ENCODE measurements at places on chromosomes 7 and 10.

DNA sequence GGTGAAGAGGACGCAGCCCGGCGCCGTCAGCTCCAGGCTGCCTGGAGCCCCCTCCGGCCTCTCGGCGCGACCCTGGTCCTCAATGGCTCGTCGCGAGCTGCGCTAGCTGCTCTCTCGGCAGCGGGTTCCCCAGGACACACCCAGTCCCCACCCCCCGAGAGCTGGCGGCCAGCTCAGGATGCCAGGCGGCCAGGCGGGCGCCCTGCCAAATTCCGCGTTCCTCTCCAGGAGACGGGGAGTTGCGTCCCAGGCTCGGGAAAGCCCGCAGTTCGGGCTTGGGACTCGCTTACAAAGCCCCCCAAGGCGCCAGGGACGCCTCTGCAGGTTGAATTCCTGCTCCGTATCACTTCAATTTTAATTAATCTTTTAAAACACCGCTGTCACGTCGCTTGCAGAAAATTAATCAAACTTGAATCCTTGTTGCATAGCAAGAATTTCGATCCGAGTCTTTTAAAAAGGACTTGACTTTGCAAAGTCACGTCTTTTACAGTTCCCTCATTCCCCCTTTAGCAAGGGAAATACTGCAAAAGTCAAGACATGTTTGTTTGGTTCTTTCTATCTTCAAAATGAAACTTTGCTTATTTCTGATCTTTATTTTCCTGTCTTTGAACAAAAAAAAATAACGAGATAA is 28.2 kb downstream of the SKIDA1 start:
- DNase-seq: peak; percentile 73

GRCh38 chr10:12186323-12186722 is 9.4 kb downstream of the NUDT5 start:
- no peak for DNase-seq

GRCh38 chr10:118332948-118333710 is 9.0 kb downstream of the FAM204A start:
- DNase-seq: peak; percentile 56

GRCh38 chr7:803243-803635 is 29.0 kb upstream of the SUN1 start:
- peak; percentile 36 for DNase-seq

DNA sequence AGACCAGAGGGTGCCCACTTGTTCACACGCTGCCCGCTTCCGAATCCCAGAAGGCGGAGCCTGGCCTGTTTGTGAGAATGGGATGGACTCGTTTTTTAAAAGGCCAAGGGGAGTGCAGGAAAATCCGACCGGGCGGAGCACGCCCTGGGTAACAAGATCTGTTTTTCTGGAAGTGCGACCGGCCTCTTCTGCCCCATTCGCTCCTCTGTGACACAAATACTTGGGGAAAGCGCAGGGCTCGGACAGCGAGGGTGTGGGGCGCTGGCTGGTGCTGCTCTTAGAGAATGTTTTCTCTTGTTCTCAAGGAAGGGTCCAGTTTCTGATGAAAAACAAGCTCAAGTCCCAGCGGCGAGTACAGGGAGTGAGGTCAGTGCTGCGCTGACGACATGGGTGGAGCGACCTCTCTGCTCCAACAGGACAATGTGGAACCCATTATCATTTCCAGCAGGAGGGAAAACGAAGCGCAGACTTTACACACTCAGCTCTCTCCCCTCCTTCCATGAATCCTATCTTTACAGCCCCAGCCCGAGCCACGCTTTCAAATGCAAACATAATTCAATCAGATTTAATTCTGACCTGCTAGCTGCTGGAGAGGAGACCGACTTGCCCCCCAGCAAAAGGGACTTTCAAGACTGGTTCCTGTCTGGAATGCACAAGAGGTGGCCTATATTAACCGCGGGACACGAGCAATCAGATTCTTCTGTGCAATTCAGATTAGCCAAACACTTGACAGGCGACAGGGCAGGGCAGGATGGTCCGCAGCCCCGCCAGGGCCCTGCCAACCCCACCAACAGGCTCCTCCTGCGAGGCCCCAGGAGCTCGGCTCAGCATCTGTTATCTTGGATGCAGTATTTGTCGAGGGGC is 1.1 kb downstream of the RADIL start:
- DNase-seq: no peak

- no peak for DNase-seq
Measured at GRCh38 chr10:79323602-79324001, 23.7 kb upstream of the PPIF start.

- no peak for DNase-seq
Measured at GRCh38 chr7:92754919-92755581, 81.3 kb downstream of the CDK6 start.

DNA sequence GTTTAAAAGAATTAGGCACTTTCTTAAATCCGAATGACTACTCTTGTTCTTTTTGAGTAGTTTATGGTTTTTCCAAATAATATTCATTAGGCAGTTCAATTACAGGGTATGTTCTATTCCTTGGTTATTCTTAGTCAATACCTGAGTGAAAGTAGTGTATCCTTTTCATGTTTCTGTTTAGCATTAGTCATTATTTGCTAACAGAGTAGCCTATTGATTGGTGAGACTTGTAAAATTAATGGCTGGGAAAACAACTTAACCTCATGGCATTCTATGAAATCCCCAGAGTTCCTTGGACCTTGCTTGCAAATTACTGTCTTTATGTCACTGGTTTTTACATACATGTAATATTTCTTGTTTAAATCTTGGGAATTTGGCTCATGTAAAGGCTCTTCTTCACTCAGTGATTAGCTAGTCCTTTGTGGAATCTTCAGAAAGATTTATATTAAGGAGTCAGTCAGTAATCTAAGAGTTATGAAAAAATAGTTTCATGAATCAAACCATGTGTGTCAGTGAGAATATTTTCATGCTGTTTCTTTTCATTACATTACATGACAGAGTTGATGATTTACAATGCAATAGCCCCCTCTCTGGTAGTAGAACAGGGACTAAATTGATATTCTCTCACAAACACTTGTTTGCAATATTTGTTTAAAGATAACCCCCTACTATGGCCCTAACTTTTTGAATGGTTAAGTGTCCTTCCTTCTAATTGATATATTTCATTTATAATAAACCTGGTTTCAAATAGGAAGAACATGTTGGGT is 81.5 kb upstream of the LRRTM3 start:
- no peak for DNase-seq

- no peak for DNase-seq
Measured at GRCh38 chr7:132097550-132098134, 478.6 kb downstream of the PLXNA4 start.

DNA sequence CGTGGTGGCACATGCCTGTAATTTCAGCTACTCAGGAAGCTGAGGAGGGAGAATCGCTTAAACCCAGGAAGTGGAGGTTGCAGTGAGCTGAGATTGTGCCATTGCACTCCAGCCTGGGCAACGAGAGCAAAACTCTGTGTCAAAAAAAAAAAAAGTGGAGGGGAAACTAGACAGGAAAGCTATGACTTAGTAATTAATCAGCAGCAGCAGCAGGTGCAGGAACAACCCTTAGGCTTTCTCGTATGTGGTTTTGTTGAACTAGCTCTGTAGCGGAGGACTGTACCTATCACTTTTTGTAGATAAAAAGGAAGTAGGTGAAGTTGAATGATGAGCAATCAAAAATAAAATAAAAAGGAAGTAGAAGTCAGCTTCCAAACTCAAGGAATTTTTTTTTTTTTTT is 76.9 kb upstream of the KMT2C start:
- no peak for DNase-seq

GRCh38 chr10:70648427-70648826 is 23.9 kb upstream of the ADAMTS14 start:
- DNase-seq: no peak

GRCh38 chr10:43310872-43311271 is 44.0 kb upstream of the RASGEF1A start:
- no peak for DNase-seq

DNA sequence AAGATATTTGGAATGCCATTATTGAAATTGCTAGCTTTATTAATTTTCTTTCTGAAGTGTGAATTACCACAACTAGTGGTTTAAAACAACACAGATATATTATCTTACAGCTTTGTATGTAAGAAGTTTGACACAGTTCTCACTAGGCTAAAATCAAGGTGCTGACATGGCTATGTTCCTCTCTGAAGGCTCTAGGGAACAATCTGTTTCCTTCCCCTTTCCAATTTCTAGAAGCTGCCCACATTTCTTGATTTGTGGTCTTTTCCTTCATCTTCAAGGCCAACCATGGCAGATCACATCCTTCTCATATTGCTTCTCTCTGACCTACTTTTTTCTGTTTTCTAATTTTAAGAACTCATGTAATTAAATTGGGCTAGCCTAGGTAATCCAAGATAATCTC is 43.3 kb upstream of the SLC26A3 start:
- no peak for DNase-seq

- DNase-seq: no peak
Measured at GRCh38 chr10:8159341-8160165, 105.1 kb downstream of the GATA3 start.

DNA sequence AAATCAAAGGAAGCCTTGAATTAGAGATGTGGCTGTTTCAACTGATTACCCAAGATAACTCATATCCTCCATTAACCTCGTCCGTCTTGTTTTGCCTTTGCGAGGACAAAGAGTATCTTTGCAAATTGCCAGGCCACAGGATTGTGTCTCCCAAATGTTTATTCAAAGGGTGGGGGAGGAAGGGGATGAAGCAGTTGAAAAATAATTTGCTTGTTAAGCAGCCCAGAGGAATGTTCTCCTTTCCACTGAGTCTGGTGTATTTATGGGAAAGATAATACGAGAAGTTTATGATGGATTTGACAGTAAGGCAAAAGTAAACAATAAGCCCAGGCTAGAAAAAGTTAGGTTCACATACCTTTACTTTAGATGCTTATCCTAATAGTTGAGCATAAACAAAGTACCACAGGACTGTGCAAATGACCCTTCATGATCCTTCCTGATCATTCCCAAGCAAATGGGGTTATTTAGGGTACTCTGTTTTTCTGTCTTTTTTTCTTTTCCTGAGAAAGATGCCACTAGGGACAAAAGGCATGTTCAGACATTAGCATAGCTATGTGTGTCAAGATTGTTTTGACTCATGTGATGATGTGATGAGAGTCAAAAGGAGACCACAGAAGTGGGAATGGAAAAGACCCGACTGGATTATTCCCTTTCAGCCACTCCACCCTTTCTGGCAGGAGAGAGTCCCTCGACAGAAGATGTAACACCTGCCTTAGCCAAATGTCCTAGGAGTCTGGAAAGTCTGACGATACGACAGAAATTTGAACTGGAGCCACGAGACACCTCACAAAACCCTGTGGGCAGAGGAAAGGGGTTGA is 243.0 kb upstream of the GLI3 start:
- DNase-seq: no peak

DNA sequence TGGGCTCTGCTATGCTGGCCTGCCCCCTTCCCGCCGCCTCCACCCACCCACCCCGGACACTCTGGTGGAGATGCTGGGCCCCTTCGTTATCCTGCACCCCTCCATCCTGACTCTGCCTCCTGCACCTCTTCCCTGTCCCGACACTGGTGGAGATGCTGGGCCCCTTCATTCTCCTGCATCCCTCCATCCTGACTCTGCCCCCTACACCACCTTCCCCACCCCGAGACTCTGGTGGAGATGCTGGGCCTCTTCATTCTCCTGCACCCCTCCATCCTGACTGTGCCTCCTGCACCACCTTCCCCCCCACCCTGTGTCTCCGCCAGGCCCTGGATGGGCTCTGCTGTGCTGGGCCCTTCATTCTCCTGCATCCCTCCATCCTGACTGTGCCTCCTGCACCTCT is 15.0 kb downstream of the IDI2 start:
- DNase-seq: no peak

GRCh38 chr10:114499630-114500190 is 95.4 kb upstream of the AFAP1L2 start:
- DNase-seq: no peak

GRCh38 chr7:130070861-130071622 is 708 bp downstream of the KLHDC10 start:
- no peak for DNase-seq

- peak; percentile 39 for DNase-seq
Measured at GRCh38 chr7:113099284-113099919, 12.8 kb upstream of the GPR85 start.

DNA sequence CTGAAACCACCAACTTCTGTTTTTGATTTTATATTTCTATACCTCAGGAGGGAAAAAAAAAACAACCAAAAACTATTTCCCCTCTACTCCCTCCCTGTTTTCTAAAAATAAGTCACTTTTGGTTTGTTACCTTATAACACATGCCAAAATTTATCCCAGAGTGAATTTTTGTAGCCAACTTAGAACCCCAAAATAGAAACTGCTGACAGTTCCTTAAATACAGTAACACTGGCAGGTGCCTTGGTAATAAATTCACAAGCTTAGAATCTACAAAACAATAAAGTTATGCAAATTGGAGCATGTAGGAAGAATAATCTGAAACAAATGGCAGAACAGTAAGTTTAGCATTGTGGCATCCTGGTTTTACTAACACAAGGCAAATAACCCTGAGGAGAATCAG is 165.0 kb upstream of the HDAC9 start:
- no peak for DNase-seq

- DNase-seq: no peak
Measured at GRCh38 chr7:29860186-29860585, 53.9 kb downstream of the WIPF3 start.

GRCh38 chr10:34885898-34886297 is 70.8 kb upstream of the PARD3 start:
- peak; percentile 82 for DNase-seq

DNA sequence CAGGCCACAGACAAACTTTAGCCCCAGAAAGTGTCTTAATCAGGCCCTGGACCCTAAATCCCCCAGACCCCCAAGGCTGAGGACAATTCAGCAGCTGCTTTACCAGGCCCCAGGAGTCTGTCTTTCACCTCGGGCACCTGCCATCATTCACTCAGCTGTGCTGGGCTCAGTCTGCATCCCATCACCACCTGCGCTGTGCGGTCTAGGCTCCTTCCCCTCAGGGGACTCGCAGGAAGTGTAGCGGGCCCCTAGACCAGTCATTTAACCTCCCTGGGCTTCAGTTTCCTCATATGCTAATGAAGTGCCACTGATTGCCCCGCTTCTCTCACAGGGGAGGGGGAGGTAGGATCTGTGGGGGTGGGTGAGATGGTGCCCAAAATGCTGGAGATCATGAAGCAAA is 76.4 kb upstream of the ZMIZ1 start:
- no peak for DNase-seq

GRCh38 chr10:17647326-17647725 is 3.4 kb downstream of the STAM start:
- no peak for DNase-seq

GRCh38 chr7:2012044-2012900 is 220.5 kb downstream of the MAD1L1 start:
- DNase-seq: no peak

- DNase-seq: no peak
Measured at GRCh38 chr10:34985823-34986222, 104.3 kb downstream of the CUL2 start.

- DNase-seq: no peak
Measured at GRCh38 chr10:45180507-45180906, 134.9 kb downstream of the OR13A1 start.

DNA sequence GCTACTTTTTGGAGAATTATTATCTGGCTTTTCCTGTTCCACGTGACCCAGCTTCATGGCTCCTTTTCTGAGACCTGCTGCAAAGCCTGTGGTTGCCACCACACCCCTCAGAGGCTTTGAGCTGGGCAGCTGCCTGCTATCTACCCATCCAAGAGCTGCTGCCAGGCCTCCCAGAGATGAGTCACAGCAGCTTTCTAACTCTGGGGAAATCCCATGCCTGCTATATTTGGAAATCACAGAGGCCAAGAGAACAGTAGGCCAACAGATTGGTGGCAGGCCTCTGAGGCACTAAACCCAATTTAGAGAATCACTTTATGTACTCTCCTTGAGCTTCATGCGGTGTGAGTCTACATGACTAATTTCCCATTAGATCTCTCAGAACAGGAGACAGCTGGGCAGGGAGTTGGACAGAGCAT is 35.2 kb downstream of the SGCE start:
- DNase-seq: peak; percentile 96
